G401 (cell line): ENCODE measurements at places on chromosomes 2 and 18. TPM values are rescaled to one million over a fixed set of nuclear protein-coding genes. Genes with fewer than 3 reads are reported as not detected.

TCF23 gene
- not detected in 2 replicates for total RNA-seq

ELP2 gene
- total RNA-seq, result 70.3 and 96.4 TPM in 2 replicates

SERPINB8 gene
- total RNA-seq, result not detected in 2 replicates

PRR30 gene
- total RNA-seq, result not detected in 2 replicates

SLC14A1 gene
- not detected in 2 replicates for total RNA-seq

ANTXR1 gene
- 7.1 and 8.1 TPM in 2 replicates for total RNA-seq

ATOH8 gene
- total RNA-seq, result 18.9 and 25.8 TPM in 2 replicates

ANKRD30BL gene
- total RNA-seq, result not detected in 2 replicates

TLX2 gene
- total RNA-seq, result not detected in 2 replicates

SPATA3 gene
- not detected in 2 replicates for total RNA-seq
